ENCODE measurements at places on chromosomes 2 and 18. TPM values are rescaled to one million over a fixed set of nuclear protein-coding genes. Genes with fewer than 3 reads are reported as not detected.
A peak's percentile ranks its signal among the peaks of the same experiment; 100 is the strongest.

Gene REG3G
- total RNA-seq, result not detected

- no peak for DNase-seq
Observed at GRCh38 chr2:191526536-191526935, 151.4 kb upstream of the NABP1 start.

DNA sequence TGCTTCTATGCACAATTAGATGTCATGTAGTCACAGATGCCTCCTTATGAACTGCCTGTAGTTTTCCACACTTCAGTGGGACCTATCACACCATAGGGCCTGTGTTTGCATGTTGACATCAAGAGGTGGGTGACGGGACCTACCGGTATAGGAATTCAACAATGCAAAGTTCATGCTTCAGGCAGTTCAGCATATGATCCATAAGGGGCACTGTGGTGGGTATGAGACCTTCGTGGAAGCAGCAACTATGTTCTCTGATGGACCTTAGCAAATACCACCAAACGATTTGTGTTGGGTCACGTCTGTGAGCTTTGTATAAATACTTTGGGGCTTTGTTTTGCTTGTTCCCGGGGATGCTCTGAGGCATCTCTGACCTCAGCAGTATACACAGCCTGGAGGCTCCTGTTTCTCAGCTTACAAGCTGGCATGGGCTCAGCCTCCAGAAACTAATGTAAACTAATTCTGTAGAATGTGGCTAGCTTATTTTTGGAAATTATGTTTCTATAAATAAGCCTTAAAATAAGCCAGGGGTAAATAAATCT, 111.6 kb downstream of the DTNA start:
- DNase-seq, result no peak

GRCh38 chr2:17190527-17190926, 327.7 kb downstream of the RAD51AP2 start:
- DNase-seq, result no peak

DNA sequence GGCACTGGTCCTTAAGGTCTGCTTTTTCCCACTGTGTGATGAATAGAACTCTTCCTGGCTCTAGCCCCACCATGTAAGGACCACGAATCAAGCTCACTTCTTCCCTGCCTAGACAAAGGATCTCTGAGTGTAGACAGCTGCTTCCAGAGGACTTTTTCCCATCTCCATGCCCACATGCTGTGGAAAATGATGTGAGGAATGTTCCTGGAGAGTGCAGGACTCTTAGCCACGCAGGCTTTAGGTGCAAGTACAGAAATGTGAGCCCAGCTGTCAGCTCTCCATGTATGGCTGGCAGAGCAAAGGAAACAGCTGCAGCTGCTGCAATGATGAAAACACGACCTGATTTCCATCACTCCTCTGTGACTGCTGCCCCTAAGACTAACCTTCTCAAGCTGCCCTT, 35.5 kb downstream of the NXPH2 start:
- DNase-seq, result no peak

Gene SCN3A
- total RNA-seq, result 0.33 TPM

- peak; percentile 0 for DNase-seq
Observed at GRCh38 chr2:239164335-239164871, 236.4 kb downstream of the HDAC4 start.

DNA sequence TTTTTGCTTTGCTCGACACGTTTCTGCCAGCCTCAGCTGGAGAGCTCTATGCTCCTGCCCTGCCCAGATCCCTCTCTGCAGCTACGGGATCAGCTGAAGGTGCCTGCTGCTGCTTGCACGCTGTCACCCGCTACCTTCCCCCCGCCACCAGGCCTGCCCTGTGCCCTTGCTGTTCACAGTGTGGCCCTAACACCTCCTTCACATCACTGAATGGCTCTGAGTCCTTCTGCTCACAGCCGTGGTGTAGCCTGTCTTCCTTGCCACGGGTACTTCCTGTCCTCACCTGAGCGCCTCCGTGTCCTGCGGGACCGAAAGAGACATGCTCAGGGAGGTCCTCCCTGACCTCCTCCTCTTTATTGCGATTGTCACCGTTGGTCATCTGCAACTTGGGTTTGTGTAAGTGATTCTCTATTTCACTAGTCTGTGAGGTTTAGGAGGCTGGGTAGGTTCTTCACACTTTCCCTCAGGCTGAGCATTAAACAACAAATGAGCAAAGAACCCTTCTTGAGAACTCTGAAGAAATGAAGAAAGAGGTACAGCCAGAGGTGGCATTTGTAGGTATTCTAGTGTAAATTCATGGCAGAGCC, 127.5 kb downstream of the NCK2 start:
- no peak for DNase-seq

Gene SCG2
- 0.66 TPM for total RNA-seq

GRCh38 chr2:71778936-71779773, 325.8 kb downstream of the DYSF start:
- DNase-seq, result peak; percentile 86

DNA sequence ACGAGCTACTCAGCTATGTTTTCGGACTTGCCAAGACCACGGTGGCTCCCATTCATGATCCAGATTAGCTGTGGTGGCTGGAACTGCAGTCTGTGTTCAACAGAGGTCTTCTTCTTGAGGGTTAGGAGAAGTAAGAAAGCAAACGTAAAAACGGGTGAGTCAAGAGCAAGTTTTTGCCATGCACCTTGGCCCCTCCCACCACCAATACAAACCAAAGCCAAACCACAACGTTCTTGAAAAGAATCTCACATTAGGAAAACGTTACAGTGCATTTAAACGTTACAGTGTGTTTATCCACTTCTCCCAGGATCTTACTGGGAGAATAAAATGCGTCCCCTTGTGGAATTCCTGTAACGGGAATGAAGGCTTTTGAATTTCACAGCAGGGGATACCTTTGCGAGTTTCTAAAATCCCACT, 725 bp downstream of the FBXO48 start:
- peak; percentile 91 for DNase-seq

- no peak for DNase-seq
Observed at GRCh38 chr2:239916205-239917124, 108.7 kb downstream of the NDUFA10 start.

DNA sequence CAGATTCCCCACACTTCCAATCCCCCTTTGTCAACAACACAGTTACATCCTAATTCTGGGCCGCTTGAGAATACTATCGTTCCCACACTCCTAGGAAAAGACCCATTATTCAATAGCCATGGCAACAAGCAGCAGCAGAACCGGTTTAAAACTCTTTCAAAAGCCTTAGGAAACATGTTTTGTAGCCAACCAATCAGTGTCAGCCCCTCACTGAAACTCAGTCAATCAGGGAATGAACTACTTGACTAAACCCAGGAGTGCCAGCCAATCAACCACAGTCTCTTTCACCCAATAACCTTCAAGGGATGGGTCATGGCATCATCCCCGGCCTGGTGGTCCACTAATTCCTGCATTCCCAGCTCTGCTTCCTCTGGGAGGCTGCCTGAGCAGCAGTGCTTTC, 204.8 kb upstream of the HS6ST1 start:
- DNase-seq, result no peak

DNA sequence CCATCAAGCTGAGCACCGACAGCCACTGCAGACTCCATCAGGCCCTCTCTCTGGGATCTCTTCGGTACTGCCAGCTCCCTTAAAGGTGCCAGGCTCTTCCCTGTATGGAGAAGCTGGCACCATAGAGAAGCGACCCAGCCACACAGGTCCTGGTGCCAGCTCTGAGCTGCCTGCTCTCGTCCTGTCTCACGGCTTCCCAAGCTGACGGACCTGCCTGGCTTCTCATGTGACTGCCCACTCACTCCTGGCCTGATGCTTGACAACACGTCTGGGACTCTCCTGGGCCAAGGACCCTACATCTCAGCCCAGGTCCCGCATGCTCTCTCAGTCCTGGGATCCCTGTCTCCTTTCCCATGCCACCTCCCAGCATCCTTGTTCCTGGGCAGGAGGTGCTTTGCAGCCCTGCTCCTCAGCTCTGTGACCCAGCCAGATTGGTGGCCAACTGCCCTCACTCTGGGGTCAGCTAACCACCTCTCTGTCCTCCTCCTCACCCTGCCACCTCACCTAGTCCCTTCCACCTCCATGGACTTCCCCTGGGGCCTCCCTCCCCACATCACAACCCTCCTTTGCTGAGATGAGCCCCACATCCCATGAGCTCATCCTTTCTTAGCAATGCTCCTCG, 12.5 kb upstream of the ATOH8 start:
- no peak for DNase-seq

- no peak for DNase-seq
Observed at GRCh38 chr2:203835420-203835819, 32.2 kb upstream of the CTLA4 start.
